ENCODE measurements at places on chromosomes 2 and 18.

DNA sequence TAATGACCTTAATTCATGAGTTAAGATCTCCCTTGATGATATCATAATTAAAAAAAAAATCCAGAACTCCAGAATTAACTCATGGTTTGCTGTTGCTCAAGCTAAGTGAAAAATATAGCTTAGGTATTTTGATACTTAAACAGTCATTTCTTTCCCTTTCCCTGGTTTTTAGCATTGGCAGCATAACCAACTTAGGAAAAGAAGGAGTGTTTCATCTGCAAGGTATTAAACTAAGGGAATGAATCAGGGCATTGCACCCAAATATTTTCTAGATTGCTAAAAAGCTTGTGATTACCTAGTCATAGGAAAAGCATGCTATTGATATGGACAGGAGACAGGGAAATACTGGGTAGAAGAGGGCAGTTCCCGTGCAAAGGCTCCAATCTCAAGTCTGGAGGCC is 207.2 kb downstream of the LRP1B start:
- no peak for DNase-seq

GRCh38 chr2:170425281-170425751 is 247.4 kb downstream of the MYO3B start:
- no peak for DNase-seq

DNA sequence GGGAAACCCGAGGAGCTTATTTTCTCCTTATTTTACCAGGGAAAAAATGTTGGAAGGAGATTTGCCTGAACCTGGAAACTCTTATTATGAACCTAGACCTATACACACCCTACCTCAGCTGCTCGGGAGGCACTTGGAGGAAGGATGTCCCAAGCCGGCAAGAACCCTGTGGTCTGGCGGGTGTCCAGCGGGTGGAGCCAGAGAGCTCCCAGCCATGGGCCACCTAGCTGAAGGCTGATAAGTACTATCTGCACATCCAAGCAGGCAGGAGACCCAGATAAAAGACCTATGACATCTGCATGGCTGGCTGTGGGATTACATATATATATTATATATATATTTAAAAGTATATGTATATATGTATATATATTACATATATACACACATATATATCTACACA is 1.1 kb upstream of the SLC14A1 start:
- peak; percentile 87 for DNase-seq

- no peak for DNase-seq
Observed at GRCh38 chr2:173059971-173060461, 15.6 kb upstream of the MAP3K20 start.

- DNase-seq = no peak
Observed at GRCh38 chr18:48874233-48874632, 76.5 kb downstream of the SMAD7 start.

DNA sequence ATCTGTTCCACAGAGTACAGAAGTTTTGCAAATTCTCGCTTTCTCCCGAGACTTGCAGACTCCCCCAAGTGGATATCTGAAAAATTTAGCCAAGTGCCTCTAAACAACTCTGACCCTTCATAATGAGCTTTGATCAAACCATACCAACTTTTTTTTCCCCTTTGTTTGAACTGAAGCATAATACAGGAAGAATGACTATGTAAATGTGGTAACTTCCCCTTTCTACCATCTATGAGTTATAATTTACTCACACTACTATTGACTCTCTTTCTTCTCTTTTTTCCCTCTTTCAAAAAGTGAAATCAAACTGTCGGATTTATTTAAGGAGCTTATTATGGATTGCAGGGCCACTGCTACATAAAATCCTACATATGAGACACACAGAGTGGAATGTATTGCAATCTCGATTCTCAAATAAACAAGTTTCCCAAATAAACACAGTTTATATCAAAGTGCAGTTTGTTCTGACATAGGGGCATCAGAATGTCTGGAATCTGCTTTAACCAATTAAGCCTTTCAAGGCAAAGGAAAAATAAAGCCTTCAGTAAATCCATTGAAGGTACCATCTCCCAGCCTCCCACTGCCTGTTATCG is 1.4 kb upstream of the ZNF804A start:
- DNase-seq = no peak

DNA sequence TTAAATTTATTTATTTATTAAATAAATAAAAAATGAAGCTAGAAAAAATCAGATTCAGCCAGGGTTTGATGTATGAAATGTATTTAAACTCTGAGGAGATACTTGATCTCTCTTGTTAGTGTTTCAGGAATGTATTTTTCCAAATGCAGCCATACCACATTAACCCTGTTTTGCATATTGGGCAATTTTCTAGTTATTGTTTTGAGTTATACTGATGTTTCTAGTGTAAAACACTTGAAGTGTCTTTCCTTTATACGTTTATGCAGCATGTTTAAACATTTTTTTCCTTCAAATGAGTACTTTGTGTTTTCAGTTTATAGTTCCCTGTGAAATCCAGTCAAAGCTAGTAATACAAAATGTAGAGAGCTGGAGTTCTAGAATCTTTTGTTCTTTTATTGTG is 69.9 kb downstream of the WDR7 start:
- no peak for DNase-seq

- DNase-seq = no peak
Observed at GRCh38 chr2:46778511-46778910, 137.1 kb downstream of the MCFD2 start.

- DNase-seq = no peak
Observed at GRCh38 chr2:235083822-235084221, 132.0 kb downstream of the SH3BP4 start.

GRCh38 chr2:185821467-185821866 is 82.9 kb downstream of the FSIP2 start:
- DNase-seq = no peak

DNA sequence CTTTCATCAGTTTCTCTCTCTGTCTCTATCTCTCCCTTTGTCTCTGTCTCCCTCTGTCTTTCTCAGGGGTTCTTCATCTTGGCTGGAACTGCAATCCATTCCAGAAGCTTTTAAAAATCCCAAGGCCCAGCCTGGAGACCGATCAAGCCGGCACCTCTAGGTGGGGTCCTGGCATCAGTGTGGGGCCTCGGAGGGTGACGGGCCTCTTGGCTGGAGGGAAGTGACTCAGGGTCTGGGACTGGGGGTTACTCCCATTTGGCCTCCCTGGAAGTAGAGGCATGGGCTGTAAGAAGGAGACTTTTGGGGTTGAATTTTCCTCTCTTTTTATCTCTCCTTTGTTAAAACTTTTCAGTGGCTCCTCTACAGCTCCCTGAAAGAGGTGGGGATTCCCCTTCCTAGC is 52.8 kb upstream of the OTOF start:
- DNase-seq = no peak

DNA sequence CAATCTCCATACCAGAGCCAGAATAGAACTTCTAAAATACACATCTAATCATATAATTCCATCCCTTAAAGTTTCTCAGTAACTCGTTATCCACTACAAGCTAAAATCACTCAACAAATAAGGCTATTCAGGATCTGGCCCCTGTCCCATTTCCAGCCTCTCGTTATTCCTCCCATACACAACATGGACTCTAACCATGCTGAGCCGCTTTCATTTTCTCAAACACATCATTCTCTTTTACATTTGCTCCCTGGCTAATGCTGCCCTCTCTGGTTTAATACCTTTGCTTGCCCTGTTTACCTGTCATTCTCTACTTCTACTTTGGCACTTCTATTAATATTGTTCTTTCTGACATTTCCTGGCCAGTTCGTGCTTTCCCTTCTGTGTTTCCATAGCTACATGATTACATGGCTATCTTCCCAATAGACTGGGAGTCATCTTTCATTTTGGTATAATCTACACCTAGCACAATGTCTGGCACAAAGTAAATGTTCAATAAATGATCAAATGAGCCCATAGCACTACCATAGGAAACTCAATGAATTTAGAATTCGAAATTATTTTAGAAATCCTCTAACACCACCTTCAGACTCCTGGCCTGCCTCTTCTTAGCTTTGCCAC is 163.6 kb upstream of the VRK2 start:
- no peak for DNase-seq

DNA sequence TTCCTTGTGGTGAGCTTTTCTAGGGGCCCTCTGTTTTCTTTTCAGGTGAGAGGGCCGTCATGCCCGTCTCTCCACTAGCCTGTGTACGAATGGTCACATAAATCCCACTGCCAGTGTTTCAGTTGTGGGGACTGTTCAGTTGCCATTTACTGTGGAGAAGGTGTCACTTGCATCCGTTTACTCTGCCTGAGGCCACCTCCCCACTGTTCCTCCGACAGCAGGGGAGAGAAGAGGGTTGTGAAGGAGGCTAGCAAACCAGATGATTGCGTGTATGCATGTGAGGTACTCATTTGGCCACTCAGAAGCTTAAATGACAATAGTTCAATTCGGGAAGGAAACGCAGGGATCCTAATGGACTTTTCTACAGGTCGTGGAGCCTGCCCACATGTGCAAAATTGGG is 3.3 kb downstream of the MTCL1 start:
- no peak for DNase-seq

DNA sequence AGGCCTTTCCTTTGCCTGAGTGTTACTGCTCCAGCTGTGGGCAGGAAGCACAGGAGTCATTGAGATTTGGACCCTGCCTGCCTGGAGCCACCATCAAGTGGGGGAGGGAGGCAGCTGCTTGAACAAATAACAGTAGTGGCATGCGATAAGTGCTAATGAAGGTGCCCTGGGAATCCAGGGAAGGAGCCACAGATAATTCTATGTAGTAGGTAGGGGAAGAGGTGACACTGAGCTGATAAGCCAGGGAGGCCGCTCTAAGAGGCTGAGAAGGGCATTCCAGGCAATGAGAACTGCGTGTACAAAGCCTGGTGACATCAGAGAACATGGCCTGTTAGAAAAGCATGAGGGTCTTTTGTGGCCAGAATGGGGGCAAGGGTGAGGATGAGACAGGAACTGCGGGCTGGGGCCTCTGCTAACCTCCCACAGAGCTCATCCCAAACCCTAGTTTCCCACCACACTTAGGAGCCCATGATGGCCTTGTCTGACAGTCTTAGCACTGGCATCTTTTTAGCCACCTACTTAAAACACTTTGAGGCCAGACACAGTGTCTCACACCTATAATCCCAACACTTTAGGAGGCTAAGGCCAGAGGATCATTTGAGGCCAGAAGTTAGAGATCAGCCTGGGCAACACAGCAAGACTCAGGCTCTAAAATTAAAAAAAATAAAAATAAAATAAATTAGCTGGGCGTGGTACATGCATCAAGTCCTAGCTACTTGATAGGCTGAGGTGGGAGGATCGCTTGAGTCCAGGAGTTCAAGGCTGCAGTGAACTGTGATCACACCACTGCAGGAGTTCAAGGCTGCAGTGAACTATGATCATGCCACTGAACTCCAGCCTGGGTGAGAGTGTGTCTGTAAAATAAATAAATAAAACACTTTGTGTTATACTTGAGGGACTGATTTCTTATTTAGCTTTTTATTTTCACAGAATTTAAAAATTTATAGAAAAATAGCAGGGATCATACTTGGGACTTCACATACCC is 58.9 kb downstream of the TET3 start:
- no peak for DNase-seq

DNA sequence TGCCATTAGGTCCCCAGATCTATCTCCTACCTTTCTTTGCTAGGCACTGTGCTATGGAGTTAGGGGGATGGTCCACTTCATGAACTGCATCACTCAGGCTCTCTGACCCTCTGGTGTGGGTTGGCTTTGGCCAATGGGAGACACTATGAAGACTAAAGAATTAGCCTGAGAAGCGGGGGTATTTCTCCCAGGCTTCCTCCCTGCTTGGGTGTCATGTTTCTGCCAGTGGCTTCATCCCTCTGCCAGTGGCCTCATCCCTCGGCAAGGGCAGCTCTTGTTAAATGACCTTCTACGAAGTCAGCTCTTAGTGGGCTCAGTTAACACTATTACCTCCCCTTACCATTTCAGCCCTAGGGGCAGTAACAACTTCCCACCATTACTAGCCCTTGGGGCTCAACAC is 41.9 kb upstream of the EPB41L3 start:
- no peak for DNase-seq

GRCh38 chr2:185700883-185701282 is 37.7 kb upstream of the FSIP2 start:
- no peak for DNase-seq

GRCh38 chr18:37987901-37988300 is 422.3 kb upstream of the CELF4 start:
- no peak for DNase-seq

DNA sequence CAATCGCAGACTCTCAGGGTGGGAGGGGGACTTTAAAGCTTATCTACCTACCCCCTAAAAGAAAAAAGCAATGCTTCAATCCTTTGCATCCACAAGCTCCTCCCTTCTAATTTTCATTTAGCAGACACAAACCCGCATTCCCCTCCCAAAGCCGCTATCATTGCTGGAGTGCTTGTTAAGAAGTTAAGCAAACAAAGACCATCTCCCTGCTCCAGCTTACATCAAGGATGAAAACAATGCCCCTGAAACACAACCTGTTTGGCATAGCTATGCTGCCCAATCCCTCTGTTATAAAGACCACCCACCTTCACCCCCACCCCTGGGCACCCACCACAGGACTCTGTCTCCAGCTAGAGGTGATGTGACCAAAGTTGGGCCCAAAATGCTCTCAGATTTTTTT is 33.0 kb downstream of the REEP1 start:
- no peak for DNase-seq

GRCh38 chr2:489838-490237 is 187.4 kb downstream of the TMEM18 start:
- no peak for DNase-seq

GRCh38 chr18:506264-506663 is 5.8 kb upstream of the COLEC12 start:
- no peak for DNase-seq

DNA sequence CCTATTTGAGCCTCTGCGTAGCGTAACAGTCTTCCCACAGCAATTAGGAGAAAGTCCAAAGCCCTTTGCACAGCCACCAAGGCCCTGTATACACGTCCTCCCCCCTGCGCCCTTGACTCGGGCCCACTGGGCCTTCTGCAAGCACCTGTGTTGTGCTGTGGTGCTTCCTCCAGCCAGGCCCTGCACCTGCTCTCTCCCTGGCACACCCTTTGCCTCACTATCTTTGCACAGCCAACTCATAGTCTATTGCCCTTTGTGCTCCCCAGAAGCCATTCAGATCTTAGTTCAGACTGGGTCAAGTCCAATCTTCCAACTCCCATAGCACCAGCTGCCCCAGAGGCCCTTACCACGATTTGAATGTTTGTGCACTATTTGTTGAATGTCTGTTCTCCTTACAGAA is 271.6 kb upstream of the MGAT5 start:
- DNase-seq = no peak

- no peak for DNase-seq
Observed at GRCh38 chr2:217060516-217060915, 200.7 kb upstream of the TNP1 start.

All from activated CD8-positive, alpha-beta memory T cell treated with anti-CD3 and anti-CD28 coated beads for 24 hours (primary cell).